Lung (tissue), 17 donors: ENCODE measurements at places on chromosomes 2 and 18. TPM values are rescaled to one million over a fixed set of nuclear protein-coding genes. Genes with fewer than 3 reads are reported as not detected.
A peak's percentile ranks its signal among the peaks of the same experiment; 100 is the strongest.

DNA sequence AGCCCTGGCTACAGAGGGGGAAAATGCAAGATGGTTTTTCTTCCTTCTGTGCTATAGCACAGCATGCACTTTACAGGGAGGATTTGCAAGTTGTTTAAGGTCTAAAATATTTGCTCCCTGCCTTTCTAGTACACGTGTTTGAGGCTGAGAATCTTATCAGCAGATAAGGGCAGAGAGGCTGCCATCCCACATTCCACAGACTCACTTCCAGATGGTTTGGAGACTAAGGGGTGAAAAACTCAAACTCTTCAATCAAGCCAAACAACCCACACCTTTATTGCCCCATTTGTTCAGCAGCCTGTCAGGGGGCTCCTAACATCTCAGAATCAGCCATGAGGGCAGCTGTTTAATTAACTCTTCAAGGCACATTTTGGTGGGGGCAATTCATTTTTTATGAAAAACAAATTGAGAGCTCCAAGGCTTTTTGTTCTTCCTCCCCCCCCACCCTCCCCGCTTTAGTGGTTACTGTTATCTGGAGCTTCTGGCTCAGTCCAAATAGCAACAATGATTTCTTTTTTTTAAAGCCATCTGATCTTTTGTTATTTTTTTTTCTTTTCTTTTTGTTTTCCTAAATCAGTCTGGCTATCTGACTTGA, 242.6 kb upstream of the NT5C1B start:
- H3K27ac ChIP-seq = no peak overlapping the region
- H3K4me1 ChIP-seq = peaks cover 18% of the 10 kb centered on the region
- no peaks in the 10 kb centered on the region for H3K36me3 ChIP-seq

- H3K36me3 ChIP-seq = no peaks in the 10 kb centered on the region
- no peaks in the 10 kb centered on the region for H3K4me1 ChIP-seq
- H3K27ac ChIP-seq = no peak overlapping the region
- DNase-seq = no peak
- no peaks in the 10 kb centered on the region for H3K27me3 ChIP-seq
Measured at GRCh38 chr18:37987901-37988300, 422.3 kb upstream of the CELF4 start.

GRCh38 chr2:152320814-152321213, 14.2 kb upstream of the FMNL2 start:
- H3K4me3 ChIP-seq = no peak overlapping the region
- no peaks in the 10 kb centered on the region for H3K27me3 ChIP-seq
- H3K36me3 ChIP-seq = no peaks in the 10 kb centered on the region
- DNase-seq = no peak
- no peak overlapping the region for H3K27ac ChIP-seq
- peaks cover 2% of the 10 kb centered on the region for H3K4me1 ChIP-seq

GRCh38 chr2:191436368-191437055, 191.3 kb downstream of the MYO1B start:
- no peak overlapping the region for H3K27ac ChIP-seq
- no peak overlapping the region for H3K4me3 ChIP-seq
- peak; percentile 58 for DNase-seq
- no peaks in the 10 kb centered on the region for H3K27me3 ChIP-seq

GRCh38 chr18:13545955-13546354, 180.4 kb downstream of the FAM210A start:
- no peaks in the 10 kb centered on the region for H3K36me3 ChIP-seq
- no peaks in the 10 kb centered on the region for H3K27me3 ChIP-seq
- DNase-seq = no peak
- no peak overlapping the region for H3K4me3 ChIP-seq

- H3K36me3 ChIP-seq = no peaks in the 10 kb centered on the region
- H3K4me3 ChIP-seq = no peak overlapping the region
- no peaks in the 10 kb centered on the region for H3K4me1 ChIP-seq
- H3K27me3 ChIP-seq = no peaks in the 10 kb centered on the region
Measured at GRCh38 chr2:10933700-10934225, 22.0 kb downstream of the KCNF1 start.

GRCh38 chr2:71605781-71606241, 152.4 kb downstream of the DYSF start:
- H3K36me3 ChIP-seq = no peaks in the 10 kb centered on the region
- peaks cover 18% of the 10 kb centered on the region for H3K4me1 ChIP-seq
- H3K4me3 ChIP-seq = no peak overlapping the region

GRCh38 chr2:41194230-41194629, 742.3 kb upstream of the SLC8A1 start:
- H3K4me3 ChIP-seq = no peak overlapping the region
- no peaks in the 10 kb centered on the region for H3K36me3 ChIP-seq
- no peaks in the 10 kb centered on the region for H3K27me3 ChIP-seq
- H3K4me1 ChIP-seq = no peaks in the 10 kb centered on the region
- peak; percentile 32 for DNase-seq

GPR148 gene
- not detected for total RNA-seq

TRAPPC8 gene
- 73.5 TPM for total RNA-seq

RELCH gene
- 31.1 TPM for total RNA-seq

MAP3K19 gene
- total RNA-seq = 21.1 TPM
